Muscle of back (tissue), 13 donors: ENCODE measurements at places on chromosomes 3 and 15.

- peak; percentile 79 for DNase-seq
Observed at GRCh38 chr3:50340448-50341329, at the start of gene RASSF1. RASSF1 (minus strand) TSS chr3:50340836; CDS start chr3:50340805, 31 bp downstream.

DNA sequence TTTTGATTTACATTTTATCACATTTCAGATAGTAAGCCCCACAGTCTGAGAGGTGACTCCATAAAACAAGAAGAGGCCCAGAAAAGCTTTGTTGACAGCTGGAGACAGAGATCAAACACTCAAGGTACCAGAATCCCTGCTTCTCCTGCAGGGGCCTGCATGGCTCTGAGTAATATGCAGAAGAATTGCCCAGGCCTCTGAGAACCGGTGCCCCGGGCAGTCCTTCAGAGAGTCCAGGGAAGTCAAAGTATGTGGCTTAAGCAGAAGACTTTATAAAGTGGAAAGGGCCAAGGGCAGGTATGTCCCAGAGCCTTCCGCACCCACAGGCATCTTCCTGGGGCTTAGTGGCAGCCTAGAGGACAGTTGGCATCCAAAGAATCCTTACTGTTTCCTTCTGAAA, 12.8 kb downstream of the ATRIP start:
- DNase-seq, result no peak

- DNase-seq, result no peak
Observed at GRCh38 chr3:163261618-163262017, 1765.0 kb downstream of the OTOL1 start.

- DNase-seq, result no peak
Observed at GRCh38 chr15:79122991-79123390, 32.4 kb upstream of the RASGRF1 start.

- DNase-seq, result no peak
Observed at GRCh38 chr15:60493166-60493565, 14.2 kb upstream of the ICE2 start.
